Stimulated activated CD4-positive, alpha-beta T cell treated with anti-CD3 and anti-CD28 coated beads, Interleukin-1b, Interleukin-23, amount 100 ng/mL, for 1 hour (primary cell): ENCODE measurements at places on chromosomes 4 and X.

GRCh38 chr4:11487139-11487538 lies 58.4 kb upstream of the HS3ST1 start:
- DNase-seq: no peak

DNA sequence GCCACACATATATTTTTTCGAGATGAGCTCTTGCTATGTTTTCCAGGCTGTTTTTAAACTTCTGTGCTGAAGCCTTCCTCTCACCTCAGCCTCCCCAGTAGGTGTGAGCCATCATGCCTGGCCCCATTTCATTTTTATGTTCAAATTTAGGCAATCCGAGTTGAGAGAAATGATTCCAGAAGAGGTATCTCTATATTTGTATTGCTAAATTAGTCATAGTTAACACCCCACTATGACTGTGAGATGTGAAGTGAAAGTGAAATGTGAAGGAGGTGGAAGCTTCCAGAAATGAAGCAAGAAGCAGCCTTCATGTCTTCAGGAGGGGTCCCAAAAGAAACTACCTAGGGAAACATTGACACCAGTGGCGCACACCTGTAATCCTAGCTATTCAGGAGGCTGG lies 17.7 kb downstream of the APELA start:
- DNase-seq: no peak

DNA sequence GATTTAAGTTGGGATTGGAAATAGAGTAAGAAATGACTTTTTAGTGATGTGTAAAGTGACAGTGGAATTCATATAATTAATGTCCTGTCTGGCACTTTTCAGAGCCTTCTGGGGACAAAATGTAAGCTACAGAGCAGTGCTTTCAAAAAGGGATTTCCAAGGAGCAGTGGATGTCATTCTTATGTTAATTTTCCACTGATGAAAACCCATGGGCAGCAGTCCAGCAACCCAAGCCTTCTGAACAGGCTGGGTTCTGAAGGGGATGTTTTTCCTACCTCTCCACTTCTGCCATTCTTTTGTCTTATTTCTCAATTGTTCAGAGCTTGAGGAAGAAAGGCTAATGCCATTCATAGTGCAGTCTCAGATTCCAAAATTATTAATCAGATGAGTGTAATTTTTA lies 717.6 kb upstream of the HS3ST1 start:
- DNase-seq: no peak

DNA sequence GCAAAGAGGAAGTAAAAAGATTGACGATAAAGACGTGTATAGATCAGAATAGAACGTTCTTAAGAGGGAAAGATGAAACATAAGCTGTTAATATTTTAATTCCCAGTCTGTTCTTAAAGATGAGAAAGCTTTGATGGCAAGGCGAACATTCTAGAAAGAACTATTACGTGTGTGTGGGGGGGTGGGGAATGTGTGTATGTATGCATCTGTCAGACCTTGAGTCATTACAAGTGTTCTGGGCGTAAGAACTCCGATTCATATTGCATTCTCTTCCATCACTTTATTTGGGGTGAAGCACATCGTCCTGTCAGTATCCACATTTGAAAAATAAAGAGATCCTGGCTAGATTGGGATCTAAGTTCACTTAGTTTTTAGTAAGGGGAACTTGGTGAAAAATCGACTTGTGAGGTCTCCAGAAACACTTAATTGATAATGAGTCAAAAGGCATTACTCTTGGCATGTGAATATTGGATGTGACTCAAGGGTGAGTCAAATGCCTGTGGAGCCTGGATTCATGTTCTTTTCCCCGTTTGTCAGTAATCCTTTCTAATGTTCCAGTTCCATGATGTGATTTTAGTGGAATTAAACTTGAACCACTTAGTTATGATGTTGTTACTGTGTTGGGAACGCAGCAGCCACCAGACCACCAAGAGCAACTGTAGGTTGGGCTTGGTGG lies 3.1 kb downstream of the SMS start:
- no peak for DNase-seq

GRCh38 chr4:39047681-39048080 lies 14.4 kb upstream of the KLHL5 start:
- no peak for DNase-seq

DNA sequence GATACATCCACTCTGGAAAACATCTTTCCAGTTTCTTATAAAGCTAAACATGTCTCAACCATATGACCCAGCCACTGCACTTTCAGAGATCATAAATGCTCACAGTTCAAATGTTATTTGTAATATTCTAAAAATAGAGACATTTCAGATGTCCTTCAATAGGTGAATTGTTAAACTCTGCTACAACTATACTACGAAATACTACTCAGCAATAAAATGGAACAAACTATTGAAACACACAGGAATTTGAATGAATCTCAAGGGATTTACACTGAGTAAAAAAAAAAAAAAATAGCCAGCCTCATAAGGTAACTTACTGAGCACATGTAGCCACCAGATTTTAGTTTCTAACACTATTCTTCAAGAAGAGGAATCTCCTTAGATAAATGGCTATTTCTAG lies 253.9 kb downstream of the PCDH18 start:
- DNase-seq: no peak

DNA sequence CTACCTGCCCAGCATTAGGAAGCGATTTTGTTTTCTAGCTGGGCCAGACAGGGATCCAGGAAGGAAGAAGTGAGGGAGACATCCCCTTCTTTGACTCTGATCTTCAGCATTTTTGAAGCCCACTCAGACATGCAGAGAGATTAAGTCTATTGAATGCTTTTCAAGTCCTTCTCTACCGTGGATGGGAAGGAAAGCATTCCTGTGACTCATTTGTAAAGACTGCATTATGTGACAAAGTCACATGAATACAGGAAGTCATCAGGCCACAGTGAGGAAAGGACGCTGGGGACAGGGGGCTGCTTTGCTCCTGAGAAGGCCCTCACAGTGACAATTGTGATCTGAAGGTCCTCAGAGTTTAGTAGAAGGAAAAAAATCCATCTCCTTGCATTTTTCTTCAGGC lies 67.4 kb upstream of the GBA3 start:
- no peak for DNase-seq

DNA sequence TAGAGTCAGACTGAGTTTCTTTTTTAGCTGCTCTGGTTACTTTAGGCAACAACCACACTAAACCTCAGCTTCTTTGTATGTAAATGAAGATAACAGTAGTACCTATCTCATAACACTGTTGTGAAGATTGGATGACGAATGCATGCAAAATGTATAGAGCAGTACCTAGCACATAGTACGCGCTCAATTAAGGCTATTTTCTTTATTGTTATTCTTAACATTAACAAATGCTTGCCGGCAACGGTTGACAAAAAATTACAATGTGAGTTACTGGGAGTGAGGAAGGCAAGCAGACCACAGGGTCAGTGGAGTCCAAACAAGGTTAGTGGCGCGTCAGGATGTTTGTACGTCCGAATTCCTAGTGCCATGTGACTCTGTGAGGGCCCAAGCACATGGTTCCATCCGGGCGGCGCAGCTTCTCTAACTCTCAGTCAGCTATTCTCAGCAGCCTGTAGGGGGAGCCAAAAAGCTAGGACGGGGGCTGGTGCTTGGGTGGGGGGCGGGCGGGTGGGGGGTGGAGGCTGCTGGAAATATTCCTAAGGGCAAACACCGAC lies 821 bp upstream of the NALF2 start:
- no peak for DNase-seq

GRCh38 chr4:188201851-188202250 lies 62.6 kb downstream of the TRIML1 start:
- DNase-seq: no peak

GRCh38 chrX:27840881-27841280 lies 33.1 kb downstream of the MAGEB10 start:
- DNase-seq: no peak

GRCh38 chr4:109025471-109026076 lies 262.7 kb upstream of the ETNPPL start:
- no peak for DNase-seq

GRCh38 chr4:148847544-148848255 lies 405.5 kb upstream of the NR3C2 start:
- DNase-seq: no peak

- DNase-seq: no peak
Measured at GRCh38 chr4:69832326-69833030, 27.5 kb downstream of the SULT1E1 start.

DNA sequence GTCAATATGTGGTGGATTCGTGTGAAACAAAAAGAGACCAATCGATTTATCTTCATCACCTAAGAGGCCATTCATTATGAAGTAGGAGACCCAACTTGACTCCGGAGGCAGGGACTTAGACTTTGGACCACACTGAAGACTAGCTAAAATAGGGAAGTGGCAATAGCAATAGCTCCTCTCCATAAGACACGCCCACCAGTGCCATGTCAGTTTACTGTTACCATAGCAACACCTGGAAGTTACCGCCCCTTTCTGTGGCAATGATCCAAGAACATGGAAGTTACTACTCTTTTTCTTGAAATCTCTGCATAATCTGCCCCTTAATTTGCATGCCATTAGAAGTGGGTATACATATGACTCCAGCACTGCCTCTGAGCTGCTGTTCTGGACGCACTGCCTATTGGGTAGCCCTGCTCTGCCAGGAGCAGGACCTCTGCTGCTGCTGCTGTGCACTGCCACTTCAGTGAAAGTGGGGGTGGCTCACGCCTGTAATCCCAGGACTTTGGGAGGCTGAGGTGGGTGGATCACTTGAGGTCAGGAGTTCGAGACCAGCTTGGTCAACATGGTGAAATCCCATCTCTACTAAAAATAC lies 163.2 kb downstream of the PRKX start:
- no peak for DNase-seq

DNA sequence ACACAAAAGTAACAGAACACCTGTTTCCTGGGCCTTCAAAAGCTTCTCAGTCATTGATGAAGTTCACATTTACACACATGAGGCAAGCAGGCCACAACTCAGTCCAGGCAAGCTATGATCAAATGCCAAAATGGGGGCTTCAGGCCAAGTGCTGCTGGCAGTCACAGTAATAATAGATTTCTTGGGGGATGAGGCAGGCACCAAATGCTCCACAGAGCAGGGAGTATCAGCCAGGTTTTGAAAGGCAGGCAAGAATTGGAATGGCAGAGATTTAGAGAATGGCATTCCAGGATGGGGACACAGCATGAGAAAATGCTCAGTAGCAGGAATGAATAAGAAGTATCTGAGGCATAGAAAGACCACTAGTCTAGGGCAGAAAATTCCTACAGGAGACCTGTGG lies 52.8 kb downstream of the GRIA3 start:
- DNase-seq: no peak

GRCh38 chr4:182547435-182547834 lies 304.2 kb downstream of the TENM3 start:
- DNase-seq: no peak

DNA sequence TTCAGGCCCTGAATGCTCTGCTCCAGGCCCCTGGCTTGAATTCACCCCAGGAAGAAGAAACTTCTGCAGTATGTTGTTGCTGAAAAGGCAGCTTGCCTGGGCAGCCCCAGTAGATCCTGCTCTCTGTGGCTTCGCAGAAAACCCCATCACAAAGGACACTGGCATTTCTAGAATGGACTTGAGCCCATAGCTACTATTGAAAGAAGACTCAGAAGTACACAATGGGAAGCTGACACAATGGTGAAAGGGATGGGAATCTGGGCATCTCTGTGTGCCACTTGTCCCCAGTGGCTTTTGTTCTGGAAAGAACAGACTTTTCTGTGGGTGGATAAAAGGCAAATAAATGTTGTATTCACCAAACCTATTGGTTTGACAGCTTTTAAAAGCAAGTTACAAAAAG lies 67.4 kb upstream of the SCML1 start:
- no peak for DNase-seq

DNA sequence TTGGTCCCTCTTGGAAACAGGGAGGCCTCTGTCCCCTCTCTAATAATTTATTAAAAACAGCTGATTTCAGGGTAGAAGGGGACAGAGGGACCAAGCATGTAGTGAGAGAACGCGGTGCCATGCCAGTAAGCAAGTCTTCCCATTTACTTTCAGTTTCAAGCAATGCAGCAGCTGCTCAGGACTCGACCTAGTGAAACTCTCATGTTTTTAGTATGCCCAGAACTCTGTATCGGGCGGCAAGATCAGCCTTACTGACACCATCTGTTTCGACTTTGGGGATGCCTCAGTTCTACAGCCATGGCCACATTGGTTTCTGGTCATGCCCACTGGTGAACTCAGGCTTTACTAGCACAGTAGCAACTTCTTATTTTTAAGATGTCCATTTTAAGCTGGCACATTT lies 40.6 kb downstream of the ZNF81 start:
- no peak for DNase-seq

DNA sequence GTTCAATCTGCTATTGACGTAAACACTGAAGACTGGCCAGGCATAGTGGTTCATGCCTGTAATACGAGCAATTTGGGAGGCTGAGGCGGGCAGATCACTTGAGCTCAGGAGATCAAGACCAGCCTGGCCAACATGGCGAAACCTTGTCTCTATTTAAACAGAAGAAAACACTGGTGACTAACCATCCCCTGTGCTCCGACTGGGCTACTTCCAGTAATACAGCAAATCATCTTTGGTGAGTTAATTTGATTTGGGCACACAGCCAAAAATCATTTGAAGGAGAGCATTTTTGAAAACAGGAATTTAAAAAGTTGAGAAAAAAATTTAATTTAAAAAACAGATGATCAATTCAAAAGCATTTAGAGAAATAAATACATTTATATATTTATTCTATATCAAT lies 52.0 kb downstream of the SEC24D start:
- no peak for DNase-seq

GRCh38 chrX:14616301-14616700 lies 87.0 kb downstream of the GLRA2 start:
- no peak for DNase-seq

GRCh38 chr4:182453830-182454229 lies 210.6 kb downstream of the TENM3 start:
- DNase-seq: no peak

DNA sequence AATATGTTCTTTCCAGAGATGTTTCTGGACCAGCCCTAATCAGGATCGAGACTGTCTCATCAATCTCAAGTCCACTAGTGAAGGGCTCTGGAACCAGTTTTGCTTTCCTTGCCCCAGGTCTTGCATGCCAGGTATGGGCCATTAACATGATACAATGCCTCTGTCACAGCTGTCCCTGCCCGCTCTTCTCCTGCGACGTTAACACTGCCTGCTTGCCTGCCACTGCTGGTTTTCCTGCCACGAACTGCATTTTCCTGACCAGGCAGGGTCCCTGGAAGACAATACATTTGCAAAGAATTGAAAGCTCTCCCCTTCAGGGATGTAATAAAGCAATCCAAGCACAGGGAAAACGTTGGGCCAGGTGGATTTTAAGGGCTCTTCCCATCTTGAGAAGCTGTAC lies 200.3 kb downstream of the MID1 start:
- no peak for DNase-seq

- no peak for DNase-seq
Measured at GRCh38 chrX:50798783-50799182, 15.2 kb downstream of the SHROOM4 start.

- no peak for DNase-seq
Measured at GRCh38 chr4:127634181-127634580, 1.4 kb downstream of the INTU start.

DNA sequence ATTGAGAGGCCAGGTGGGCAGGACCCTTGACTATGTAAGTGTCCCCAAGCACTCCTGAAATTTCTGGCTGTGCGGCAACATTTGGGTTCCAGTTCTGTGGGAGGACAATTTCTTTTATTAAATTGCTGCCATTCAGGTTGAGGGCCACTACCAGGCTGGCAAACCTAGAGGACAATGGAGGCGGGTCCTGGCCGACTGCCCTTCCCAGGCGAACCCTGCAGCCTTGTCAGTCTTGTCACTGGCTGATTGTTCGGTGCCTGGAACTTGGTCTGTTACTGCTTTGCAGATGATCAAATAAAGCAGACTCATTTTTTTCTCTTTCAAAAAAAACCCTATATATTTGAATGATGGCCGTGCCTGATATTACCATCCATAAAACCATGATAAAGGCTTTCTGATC lies 6.6 kb upstream of the TMEM128 start:
- DNase-seq: no peak
